ENCODE measurements at places on chromosomes 6 and 20.
A peak's percentile ranks its signal among the peaks of the same experiment; 100 is the strongest.

DNA sequence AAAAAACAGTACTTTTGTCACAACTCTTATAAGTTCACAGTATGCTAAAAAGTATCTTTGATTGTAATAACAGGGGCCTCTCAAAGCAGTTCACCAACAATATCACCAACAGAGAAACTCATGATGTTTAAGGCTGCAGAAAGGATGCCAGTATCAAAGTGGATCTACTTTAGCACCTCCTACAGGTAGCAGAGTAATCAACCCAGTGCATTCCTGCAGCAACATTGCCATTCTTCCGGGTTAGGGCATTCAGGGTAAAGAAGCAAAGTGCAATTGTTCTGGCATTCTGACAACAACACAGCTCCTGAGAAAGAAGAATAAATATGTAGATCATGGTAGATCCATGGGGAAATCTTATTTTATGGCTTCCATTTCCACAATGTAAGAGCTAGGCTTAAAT lies 7.6 kb upstream of the SLC17A4 start:
- DNase-seq: no peak

DNA sequence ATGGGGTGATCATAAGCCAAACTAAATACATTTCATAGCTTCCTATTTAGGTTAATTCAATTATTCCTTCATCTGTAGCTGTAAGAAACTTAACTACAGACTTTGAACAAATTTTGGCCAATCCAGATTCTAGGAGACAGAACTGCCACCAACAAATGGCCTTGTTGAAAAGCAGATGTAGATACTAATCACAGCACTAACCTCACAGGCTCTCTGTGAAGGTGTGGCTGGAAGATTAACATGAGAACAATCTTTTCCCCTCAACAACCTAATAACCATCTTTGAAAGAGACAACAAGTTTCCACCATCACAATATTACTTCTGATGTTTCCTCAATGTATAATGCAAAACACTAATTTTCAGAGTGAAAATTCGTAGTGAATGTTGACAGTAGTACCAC lies 87.8 kb downstream of the SESN1 start:
- no peak for DNase-seq

DNA sequence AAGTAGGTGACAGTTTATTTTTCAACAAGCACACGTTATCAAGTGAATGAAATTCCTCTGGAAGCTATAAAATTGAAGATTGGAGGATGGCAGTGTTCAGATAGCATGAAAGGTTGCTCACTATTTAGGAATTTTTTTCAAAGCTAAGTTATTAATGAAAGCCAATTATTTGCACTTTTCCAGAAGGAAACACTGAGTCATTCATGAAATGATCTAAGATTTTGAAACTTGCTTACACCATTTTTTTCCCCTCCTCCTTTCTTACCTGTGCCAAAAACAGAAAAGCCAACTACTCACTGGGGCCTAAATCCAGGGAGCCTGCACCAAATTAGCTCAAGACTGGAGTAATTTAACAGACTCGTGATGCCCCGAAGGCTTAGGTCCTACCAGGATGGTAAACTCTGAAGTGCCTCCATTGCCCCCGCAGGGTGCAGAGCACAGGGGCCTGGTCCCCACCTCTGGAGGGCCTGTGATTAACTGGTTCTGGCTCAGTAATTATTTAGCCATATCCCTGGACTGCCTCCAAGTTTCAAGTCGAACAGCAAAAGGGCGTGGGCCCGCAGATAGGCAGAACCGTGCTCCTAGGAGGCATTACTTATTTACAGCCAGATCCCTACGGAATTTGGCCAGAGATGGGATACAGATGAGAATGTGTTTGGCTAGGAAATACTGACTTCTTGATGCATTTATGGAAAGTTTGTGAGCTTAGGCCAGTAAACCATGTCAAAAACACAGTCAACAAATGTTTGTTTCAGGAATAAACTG lies 28.0 kb upstream of the ZNF217 start:
- DNase-seq: peak; percentile 78

DNA sequence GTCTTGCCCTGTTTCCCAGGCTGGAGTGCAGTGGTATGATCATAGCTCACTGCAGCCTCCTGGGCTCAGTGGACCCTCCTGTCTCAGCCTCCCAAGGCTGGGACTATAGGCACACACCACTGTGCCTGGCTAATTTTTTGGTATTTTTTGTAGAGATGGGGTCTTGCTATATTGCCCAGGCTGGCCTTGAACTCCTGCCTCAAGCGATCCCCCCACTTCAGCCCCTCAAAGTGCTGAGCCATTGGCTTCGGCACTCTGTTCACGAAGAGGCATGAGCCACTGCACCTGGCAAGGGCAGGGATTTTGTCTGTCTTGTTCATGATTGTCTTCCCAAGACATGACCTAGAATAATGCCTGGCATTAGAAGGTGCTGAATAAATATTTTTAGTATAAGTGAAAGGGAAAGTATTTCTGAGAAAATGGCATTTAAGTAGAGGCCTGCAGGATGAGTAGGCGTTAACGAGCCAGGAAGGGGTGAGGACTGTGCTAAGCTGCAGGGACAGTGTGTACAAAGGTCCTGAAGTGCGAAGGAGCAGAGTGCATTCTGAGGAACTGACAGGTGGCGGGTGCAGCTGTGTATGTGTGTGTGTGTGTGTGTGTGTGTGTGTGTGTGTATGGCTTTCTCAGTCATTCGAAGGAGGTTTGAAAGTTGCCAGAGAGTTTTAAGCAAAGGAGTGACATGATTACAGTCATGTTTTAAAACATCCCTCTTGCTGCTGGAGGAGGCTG lies 43.0 kb downstream of the VEGFA start:
- peak; percentile 76 for DNase-seq

GRCh38 chr20:36320898-36321695 lies 15.0 kb downstream of the DLGAP4 start:
- DNase-seq: no peak

DNA sequence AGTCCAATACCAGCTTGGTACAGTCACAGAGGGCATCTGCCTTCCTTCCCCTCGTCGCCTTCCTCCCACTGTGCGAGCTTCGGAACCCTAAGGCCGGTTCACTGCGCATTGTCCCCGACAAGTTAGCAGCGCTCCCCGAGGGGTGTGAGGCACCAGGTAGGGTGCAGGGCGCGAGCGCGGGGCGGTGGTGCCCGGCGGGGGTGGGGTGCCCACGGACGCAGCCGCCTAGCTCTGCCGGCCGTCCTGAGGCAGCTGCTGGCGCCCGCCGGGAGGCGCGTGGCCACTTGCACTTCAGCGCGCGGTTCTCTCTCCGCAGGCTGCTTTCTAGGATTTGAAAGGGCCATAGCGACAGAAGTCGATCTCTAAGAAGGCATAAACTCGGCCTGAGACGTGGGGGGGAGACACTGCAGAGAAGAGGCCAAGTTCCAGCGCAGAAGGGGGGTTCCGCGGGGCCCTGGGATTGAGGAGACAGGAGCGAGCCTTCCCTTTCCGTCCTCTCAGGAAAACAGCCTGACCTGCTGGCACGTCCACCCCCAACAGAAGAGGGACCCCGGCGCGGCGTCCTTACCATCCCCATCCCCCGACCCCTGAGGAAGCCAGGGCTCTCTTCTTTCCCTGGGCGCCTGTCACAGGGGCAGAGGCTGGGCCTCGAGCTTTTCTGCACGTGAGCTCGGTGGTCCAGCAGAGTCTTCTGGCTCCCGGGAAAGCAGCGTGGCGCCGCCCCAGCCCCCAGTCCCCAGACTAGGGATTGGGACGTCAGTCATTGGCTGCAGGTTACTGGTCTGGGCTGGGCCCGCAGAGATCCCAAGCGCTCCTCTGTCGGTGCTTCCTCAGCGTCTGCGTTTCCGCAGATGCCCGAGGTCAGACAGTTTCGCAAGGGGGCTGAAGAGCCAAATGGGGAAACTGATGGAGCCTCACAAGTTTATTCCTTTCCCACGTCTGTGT lies 15.6 kb upstream of the PRDM13 start:
- DNase-seq: no peak

- no peak for DNase-seq
Observed at GRCh38 chr20:34595377-34596184, 37.1 kb downstream of the MAP1LC3A start.

DNA sequence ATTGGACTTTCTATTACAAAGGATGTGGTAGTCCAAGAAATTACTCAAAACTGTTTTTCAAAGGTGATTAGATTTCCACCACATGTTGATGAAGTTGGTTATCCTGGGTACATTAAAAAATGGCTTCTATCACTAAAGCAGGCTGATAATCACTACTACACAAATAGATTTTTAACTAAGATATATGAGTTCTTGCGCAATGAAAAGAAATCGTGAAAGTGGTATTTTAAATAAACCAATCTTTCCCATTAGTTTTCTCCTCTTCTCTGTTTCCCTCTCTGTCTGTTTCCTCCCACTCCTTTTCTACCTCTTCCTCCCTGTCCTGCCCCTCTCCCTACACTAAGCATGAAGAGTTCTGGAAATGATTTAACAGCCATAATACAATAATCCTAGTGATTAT lies 487.9 kb upstream of the CITED2 start:
- DNase-seq: no peak

DNA sequence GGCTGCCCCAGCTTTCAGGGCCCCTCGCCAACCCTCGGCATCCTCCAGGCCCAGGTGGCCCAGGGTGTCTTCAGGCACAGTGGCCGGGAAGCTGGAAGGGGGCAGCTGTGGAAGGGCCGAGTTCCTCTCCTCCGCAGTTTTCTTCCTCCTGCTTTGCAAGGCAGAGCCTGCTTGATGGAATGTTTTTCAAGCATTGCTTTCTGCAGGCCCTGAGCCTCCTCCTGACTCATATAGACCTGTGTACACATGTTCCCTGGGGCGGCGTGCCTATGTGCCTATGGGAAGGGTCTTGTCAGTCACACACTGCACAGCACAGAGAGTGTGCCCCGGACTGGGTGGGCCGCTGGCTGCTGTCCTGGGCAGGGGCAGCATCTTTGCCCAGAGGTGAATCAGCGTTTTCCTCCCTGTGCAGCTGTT lies 107.5 kb downstream of the ERMARD start:
- no peak for DNase-seq

DNA sequence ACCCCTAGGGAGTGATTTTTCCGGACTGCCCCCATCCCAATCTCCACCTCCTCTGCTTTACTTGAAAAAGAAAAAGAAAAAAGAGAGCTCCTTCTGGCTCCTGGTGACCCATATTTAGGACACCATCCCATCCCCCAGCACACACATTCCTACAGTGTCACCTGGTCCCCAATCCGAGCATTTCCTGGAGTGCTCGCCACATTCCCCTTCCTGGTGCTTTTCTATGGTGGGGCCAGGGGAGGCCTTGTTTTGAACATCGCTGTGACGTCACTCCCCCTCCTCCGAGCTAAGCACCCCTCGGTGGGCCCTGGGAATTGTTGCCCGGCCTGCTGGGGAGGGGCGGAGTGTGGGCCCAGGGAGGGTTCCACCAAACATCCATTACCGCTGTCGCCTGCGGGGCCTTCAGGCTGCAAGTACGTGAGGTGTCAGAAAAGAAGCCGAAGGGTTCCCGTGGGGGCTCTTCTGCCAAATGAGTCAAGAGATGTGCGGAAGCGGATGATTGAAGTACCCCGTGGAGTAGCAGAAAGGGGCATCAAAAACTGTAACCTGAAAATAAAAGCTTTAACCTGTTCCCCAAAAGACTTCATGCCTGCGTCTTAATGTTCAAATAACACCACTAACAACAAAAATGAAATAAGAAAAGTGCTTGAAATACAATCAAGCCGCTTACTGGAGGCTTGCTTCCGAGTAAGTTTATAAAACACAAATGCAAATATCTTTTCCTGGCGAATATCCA lies 2.8 kb upstream of the FOXC1 start:
- peak; percentile 45 for DNase-seq

DNA sequence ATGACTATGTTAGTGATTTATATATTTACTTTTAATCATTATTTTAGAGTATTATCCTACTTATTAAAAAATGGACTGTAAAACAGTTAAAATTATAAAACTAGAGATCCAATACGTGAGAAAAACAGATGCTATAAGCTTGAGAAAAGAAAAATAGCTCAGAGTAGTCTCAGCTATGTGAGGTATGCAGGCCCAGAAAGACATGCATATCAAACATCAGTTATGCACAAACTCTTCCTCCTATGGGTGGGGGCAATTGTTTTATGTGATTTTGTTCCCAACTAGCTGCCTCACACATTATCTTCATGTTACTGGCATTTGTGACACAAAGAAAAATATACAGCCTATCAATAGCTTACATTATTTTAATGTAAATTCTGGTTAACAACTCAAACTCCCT lies 28.8 kb downstream of the RARS2 start:
- DNase-seq: no peak

DNA sequence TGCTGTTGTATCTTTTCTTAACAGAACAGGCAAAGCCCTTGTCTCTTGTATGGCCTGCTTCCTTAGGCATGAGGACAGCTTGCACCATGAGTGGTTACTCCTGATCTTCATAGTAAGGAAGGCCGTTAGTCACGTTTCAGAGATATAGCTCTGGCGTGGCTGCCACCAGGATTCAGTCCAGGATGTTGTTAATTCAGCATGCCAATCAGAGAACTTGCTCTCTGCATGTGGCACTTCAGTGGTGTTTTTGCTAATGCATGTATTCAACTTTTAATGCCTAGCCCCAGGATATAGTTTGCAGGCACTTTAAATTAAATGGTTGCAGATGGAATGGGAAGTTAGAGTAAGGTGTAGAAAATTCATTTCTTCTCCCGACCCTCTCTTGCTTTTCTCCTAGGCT lies 20.0 kb downstream of the ARFGEF2 start:
- DNase-seq: no peak

DNA sequence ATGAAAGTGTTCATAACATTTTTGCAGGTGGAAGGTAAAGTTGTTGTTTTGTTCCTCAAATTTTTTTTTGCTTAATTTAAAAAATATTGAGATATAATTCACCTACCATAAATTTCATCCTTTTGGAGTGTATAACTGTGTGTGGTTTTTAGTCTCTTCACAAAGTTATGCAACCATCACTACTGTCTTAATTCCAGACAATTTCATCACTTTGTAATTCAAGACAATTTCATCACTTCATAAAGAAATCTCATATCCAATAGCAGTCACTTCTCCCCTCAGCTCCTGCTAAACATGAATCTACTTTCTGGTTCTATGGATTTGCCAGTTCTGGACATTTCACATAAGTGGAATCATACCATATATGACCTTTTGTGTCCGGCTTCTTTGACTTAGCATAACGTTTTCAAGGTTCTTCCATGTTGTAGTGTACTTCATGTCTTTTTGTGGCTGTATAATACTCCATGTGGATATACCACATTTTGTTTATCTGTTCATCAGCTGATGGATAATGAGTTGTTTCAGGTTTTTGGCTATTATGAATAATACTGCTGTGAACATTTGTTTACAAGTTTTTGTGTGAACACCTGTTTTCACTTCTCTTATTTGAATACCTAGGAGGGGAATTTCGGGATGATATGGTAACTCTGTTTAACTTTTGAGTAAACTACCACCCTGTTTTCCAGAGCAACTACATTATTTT lies 18.8 kb downstream of the ZFAND3 start:
- DNase-seq: no peak

- DNase-seq: no peak
Observed at GRCh38 chr6:116139917-116140316, 14.0 kb upstream of the COL10A1 start.

GRCh38 chr20:11895861-11896387 lies 21.8 kb upstream of the BTBD3 start:
- peak; percentile 98 for DNase-seq

Measured in NCI-H2171 treated with DMSO at 0.1 percent for 48 hours (cell line).